Activated CD4-positive, alpha-beta T cell treated with anti-CD3 and anti-CD28 coated beads for 1 hour (primary cell): ENCODE measurements at places on chromosomes 2 and 18.
A peak's percentile ranks its signal among the peaks of the same experiment; 100 is the strongest.

DNA sequence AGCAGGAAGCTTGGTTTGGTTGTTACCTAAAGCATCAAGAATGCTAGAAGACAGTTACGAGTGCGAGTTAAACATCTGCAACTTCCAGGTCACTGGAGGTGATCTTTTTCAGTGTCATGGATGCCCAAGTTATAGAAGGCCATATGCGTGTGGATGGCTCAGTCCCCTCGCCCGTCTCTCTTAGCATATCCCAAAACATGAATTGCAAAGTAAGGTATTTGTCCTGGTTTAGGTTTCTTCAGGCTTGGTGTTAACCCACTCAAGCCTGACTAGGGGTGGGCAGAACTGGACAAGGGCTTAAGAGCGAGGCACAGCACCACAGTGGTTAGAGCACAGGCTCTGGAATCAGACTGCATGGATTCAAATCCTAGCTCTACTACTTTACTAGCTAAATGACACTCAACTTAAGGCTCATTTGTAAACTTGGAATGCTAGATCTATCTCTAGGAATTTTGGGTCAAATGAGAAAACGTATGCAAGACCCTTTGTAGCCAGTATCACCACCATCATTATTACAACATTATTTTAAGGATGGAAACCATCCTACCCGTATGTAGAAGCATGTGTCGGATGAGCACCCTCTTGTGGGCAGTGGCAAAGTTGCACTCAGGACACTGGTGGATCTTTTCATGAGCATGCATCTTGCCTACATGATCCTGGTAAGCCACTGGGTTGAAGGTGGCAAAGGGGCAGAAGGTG lies 11.2 kb downstream of the ZNF142 start:
- DNase-seq = peak; percentile 26

DNA sequence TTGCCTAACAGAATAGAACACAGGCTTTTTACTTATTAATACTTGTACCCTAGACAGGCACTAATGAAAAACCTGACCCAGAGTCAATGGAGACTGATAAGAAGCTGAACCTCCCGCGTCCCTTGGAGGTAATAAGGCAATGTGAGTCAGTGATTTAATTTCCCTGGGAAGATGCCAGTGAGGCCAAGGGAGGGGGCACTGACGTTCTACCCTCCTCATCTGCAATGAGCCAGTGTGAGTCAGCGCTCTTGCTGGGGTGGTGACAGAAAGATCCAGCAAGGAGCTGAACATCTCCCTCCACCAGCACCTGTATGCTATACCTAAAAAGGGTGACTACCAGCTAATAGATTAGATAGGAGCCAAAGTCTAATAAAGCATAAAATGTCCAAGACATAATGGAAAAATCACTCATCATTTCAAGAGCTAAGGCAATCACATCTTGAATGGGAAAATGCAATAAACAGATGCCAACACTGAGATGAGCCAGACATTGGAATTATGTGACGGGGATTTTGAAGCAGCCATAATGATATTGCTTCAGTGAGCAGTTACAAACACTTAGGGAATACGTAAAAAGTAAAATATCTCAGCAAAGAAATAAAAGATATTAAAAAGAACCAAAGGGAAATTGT lies 116.9 kb downstream of the TPGS2 start:
- DNase-seq = no peak

DNA sequence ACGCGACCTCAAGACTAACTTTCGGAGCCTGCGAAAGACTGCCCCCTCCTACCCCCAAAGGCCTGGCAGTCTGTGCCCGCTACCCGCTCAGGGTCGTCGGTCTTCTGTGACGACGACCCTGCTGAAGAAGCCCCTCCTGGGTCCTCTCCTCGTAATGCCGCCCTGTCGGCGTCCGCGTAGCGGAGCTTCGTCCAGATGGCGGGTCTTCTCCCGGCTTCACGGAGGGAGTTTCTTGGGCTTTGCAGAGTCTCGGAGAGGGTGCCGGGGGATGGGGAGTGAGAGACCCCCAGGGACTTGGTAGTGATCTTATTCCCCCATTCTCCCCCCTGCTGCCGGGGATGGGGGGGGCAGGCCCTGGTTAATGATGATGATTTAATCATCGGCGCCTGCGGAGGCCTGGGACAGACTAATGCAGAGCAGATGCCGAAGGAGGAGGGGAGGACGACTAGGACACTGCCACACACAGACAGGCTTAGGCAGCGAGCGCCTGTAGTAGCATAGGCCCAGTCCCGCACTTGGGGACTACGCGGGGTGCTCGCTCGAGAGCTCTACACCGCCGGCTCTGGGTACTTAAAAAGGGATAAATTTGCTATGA lies 528 bp upstream of the PCGF1 start:
- peak; percentile 17 for DNase-seq

DNA sequence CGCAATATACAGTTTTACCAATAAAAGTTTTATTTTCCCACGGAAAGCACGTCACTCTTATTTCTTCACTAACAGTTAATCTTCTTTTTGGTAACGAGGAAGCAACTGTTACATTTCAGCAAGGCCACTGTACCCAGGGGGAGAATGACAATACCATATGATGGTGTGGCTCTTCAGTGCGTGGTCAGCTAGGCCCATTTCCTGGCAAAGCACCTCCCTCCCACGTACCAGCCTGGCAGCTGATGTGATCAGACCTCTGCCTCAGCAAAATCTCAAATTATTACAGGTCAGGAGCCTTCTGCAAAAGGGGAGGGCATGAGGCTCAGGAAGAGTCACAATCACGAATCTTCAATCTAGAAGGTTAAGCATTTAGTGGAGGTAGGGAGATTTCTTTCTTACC lies 55.4 kb downstream of the KLF7 start:
- no peak for DNase-seq

DNA sequence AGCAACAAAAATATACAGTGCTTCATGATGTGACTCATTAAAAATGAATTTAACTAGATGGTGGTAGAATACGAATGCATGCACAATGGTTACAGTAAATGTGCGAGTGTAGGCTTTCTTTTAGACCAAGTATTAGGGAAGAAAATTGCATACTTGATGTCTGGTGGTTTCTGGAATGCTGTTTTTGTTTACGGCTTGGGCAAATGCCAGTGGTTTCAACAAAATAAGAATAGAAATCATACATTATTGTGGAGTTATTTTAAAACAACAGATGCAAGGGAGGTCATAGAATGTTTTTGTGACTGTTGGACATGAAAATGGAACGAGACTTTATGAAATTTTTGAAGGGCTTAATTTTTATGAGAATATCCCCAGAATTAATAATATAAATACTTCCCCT lies 580.9 kb downstream of the PLCL1 start:
- DNase-seq = no peak

DNA sequence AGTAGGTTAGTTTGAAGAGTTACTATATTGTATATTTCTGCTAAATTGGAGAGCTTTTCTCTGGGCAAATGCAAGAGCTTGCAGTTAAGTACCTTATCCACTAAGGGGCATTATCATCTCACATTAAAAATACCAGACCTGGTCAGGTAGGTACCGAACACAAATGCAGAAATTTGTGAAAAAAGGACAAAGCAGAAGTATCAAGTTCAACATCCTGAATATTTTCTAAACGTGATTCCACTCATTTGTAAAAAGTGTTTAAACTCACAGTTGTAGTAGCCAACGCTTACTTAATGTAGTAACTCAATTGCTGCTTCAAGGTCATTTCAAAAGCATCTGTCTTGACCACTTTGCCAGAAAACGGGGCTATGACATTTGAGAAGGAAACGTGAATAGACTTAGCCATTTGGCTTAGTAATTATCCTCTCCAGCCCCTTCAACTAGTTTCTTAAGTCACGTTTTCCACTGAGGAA lies 52.1 kb downstream of the CYRIA start:
- DNase-seq = no peak

- no peak for DNase-seq
Measured at GRCh38 chr2:45855374-45855773, 203.9 kb downstream of the PRKCE start.

DNA sequence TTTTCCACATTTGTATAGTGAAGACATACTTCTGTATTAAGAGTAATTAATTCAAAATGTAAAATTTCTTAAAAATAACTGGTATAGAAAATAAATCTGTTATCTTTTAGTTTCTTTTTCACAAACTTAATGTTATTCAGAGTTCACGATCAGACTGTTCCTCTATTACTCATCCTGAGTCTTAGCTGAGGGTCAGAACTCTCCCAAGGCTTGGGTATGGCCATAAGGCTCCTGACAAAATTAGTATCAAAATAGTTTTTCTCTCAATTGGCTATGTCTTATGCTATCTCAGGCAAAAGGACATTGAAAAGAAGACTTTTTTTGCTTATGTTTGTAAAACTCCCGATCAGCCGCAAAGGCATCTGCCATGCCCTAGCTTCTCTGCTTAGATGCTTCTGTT lies 56.1 kb upstream of the NAB1 start:
- no peak for DNase-seq

DNA sequence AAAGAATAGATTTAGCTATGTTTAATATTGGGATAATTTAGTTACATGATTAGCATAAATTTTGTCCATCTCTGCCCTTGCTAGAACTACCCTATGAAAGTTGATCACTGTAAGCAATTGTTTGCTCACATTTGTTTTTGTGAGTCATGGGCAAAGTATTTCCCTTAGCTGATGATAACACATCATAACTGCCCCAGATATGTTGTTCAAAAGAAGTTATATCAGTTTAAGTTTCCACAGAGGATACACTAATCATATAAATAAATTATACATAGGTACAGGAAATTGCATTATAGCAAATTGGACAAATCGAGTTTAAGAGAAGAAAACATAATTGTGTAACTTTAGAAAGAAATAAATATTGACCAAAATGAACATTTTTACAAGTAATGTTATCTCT lies 223.2 kb upstream of the PIK3C3 start:
- no peak for DNase-seq

DNA sequence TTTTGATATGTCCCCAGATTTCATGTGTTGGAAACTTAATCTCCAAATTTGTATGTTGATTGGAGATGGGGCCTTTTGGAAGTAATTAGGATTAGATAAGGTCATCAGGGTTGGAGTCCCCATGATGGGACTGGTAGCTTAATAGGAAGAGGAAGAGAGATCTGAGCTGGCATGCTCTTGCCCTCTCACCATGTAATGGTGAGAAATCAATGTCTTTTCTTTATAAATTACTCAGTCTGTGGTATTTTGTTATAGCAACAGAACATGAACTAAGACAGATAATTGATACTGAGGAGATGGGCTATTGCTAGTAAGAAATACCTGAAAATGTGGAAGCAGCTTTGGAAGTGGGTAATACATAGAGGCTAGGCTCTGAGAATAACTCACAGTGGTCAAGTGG lies 48.0 kb downstream of the CDC42EP3 start:
- DNase-seq = no peak

DNA sequence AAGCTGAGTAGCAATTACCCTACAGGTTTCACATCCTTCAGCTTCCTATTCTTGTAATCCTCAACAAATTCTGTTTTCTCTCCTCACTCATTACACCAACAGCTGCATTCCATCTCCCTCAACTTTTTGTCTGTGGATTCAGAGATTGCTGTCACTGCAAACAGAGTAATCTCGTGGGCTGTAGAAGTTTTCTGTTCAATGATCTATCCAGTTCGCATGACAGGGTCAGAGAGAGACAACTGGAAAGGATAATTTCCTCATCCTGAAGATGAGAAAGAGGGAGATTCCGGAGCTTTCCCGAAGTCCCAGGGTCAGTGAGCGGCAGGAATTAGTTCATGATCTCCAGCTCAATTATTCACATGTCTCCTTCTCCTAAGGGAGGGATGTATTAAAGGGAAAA lies 75.7 kb downstream of the MYO5B start:
- DNase-seq = no peak

DNA sequence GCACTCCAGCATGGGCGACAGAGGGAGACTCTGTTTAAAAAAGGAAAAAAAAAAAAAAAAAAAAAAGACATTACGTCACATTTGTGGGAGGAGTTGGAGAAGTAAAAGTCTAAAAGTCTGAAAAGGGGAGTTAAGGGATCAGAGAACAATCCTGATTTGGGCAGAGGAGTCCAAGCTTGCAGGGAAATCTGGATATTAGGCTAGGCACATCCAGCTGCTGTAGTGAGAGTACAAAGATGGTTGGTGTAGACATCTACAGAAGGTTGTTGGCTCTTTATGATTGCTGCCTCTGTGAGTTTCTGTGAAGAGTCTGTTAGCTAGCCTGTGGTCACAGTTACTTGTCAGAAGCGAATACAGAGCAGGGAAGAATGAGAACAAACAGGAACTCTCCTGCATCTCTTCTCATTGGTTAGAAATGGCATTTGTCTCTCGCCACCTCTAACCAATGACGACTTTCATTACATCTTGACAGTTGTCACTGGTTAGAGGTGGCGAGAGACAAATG lies 3.3 kb upstream of the OSBPL6 start:
- no peak for DNase-seq

- no peak for DNase-seq
Measured at GRCh38 chr2:27071990-27072830, 756 bp upstream of the OST4 start.

GRCh38 chr18:59565957-59566356 lies 131.3 kb downstream of the CCBE1 start:
- no peak for DNase-seq

DNA sequence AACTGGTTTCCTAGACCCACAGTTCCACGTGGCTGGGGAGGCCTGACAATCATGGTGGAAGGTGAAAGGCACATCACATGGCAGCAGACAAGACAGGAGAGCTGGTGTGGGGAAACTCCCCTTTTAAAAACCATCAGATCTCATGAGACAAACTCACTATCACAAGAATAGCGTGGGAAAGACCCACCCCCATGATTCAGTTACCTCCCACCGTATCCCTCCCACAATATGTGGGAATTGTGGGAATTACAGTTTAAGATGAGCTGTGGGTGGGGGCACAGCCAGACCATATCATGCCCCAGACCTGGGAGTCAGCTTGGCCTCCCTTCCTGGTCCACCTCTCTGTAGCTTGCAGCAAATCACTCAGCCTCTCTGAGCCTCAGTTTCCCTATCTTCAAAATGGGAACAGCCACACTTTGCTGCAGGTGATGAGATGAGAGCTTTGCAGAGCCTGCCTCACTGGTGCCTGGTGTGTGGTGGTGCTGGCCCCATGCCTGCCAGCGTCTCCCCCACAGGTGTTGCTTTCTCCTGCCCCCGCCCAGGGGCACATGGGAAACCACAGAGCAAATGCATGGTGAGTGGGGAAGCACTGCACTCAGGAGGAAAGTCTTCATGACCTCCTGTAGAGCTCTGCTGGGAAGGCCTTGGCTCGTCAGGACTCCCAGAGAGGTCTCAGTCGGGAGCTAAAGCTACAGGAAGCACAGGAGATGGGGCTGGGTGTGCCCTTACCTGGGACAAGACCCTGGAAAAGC lies 31.1 kb downstream of the GREB1 start:
- DNase-seq = no peak

DNA sequence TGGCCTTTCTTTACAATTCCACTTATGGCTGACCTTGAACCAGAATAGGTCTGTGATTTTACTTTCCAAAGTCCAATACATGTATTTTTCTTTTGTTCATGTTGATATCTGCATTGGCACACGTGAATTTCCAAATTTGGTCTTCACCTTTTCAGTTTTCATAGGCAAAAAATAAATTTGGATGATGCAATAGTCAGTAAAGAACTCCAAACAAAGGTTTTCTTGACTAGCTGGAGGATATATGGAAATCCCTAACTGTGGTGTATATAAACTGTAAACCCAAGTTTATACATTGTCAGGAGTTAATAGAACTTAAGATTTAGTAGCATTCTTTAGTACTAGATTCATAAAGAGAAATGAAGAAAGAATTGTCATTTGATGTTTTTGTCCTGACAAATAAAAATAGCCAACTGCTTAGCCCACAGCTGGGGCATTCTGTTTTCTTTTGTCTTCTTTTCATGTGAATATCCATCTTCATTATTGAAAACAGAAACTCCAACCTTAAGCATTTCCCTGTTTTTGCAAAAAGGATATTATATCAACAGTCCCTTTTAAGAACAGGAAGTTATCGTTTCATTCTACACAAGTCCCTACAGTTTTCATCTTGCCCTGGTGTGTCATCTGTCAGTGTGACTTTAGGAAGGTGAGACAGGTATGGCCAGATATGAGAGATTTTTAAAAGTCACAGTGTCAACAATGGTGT lies 132.9 kb downstream of the BCL2 start:
- no peak for DNase-seq
